Activated T-cell treated with anti-CD3 and anti-CD28 coated beads for 24 hours (primary cell): ENCODE measurements at places on chromosomes 4 and X.

DNA sequence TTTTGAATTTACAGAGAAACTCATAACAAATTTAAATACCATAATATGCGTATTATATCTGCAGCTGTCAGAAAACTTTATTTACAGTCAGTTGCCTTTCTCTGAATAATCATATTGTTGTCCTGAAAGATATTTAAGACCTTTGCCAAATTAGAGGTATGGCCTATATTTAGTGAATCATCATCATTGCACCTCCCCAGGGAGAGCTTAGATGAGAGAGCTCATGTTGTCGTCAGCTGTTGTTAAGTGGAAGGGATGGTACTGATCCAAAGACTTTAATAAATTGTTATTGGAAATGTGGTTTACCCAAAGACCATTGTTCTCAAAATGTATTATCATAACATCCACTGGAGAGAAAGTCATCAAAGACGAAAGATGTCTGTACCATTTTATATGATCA, 128.6 kb downstream of the HTR2C start:
- no peak for DNase-seq

DNA sequence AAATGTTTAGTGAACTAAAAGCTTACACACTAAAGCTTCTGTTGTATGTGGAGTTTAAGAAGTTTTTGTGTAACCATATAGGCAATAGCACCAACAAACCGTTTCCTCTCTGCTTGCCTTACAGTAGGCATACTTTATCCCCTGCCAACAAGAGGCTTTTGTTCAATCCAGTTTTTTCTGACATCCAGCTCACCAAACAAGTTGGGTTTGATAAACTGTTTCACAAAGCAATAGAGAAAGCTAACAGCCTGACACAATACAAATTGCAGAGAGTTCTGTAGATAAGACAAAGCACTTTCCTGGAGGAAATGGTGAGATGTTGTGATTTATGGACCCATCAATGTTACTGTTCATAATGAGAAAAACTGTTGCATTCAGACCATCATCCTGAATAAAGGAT, 53.8 kb downstream of the PACRGL start:
- no peak for DNase-seq

DNA sequence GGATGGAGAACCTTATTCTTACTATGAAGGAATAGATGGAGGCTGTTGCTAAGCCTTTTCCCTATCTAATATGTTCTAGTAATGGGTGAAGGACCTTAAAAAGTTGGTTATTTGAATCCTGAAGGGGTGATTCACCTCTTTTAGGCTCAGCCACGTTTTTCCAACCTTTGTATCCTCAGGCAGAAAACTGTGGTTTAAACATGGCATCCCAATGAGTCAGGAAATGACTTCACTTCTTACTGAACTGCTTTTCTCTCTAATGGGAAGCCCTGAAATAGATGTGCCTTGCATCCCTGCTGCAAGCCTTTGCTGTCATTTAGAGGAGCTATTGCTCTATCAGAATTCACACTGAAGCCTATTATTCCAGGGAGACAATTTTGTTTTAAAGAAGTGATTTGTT, 191.0 kb upstream of the ARX start:
- no peak for DNase-seq

GRCh38 chrX:127390316-127390715, 570.8 kb downstream of the PRR32 start:
- no peak for DNase-seq

DNA sequence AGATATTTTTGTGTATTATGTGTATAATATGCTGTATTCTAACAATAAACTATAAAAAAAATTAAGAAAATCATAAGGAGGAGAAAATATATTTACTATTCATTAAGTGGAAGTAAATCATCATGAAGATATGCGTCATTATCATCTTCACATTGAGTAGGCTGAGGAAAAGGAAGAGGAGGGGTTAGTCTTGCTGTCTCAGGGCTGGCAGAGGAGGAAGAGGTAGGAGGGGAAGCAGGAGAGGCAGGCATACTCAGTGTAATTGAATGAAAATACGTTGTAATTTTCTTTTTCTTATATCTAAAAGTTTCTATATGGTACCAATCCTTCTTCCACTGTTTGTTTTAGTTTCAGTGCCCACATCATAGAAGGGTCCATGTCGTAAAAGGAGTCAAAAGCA, 9.8 kb upstream of the TMEM185A start:
- DNase-seq = no peak

- DNase-seq = no peak
Observed at GRCh38 chrX:44104699-44105098, 131.5 kb upstream of the NDP start.

DNA sequence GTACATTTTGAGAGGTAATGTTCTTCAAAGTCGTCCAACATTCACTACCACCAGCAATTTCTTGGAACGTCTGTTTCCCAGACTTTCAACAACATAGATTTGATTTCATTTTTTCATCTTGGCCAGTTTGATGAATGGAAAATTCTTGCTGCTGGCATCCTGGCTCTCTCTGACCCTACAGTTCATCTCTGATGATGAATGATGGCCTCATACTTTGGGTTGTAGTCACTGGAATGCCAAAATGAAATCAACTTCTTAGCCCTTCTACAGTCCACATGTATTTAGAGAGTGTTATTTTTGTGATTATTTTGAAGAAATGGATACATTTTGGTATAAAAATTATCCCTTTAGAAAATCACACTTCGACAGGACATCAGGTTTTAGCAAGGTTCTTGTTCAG, 8.8 kb downstream of the CHST7 start:
- no peak for DNase-seq

GRCh38 chr4:165810726-165811125, 62.3 kb upstream of the TLL1 start:
- no peak for DNase-seq

DNA sequence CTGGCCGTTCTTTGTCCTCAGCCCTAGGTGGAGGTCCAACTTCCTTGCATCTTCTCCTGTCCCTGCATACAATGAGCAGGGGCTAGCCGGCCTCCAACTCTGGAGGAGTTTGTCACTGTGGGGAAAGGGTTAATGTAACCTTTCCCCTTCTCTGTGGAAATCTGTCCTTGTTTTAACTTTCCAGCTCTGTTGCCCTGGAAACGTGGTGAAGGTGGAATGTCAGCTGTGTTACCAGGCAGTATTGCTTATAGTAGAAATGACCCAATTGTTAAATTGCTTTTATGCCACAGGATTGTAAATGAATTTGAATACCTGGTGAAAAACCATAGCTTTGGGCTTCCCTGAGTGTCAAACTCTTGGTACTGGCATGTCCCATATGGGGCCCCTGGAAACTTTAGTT, 131.6 kb upstream of the SCML1 start:
- DNase-seq = no peak

DNA sequence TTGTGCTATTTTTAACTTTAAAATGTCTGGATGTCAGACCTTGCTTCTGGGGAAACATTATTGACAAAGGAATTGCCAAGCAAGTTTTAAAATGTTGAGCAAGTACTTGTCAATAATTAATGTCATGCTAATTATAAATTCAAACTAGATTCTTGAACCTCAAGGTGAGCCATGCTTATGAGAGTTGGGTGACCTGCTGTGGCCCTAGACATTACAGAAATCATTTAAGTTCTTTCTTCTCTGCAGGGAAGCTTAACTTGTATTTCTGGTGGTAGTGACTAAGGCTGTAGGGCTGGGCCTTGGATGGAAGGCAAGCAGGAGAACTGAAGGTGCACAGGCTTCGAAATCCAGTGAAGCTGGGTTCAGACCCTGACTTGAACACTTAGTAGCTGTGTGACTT, 14.8 kb upstream of the UCHL1 start:
- DNase-seq = no peak

DNA sequence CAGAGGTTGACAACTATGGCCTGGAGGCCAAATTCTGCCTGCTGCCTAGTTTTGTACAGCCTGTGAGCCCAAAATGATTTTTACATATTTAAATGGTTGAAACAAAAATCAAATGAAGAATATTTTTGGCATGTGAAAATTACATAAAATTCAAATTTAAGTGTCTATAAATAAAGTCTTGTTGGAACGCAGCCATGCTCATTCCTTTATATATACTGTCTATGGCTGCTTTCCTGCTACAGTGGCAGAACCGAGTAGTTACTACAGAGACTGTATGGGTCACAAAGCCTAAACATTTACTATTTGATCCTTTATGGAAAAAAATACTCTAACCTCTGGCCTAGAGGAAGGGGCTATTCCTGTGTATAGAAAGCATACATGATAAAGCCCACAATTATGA, 290.4 kb downstream of the GLUD2 start:
- DNase-seq = no peak

- no peak for DNase-seq
Observed at GRCh38 chr4:98845960-98846359, 83.0 kb downstream of the EIF4E start.

DNA sequence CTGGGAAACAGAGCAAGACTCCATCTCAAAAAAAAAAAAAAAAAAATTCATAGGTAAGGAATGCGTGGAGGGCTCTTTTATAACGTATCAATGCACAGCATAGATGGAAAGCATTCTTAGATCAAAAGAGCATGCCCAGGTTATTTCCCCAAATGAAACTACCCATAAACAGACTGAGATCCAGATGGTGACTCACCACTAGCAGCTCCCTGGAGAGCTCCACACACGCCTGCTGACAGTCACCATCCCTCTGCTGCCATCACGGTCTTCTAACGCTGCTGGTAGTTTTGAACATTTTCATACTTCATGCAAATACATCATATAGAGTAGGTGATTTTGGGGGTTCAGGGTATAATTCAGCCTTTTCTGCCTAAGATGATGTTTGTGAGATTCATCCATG, 136.9 kb downstream of the ASMT start:
- no peak for DNase-seq

- DNase-seq = no peak
Observed at GRCh38 chr4:85534120-85534519, 59.2 kb downstream of the ARHGAP24 start.

GRCh38 chr4:81663368-81663767, 191.7 kb upstream of the RASGEF1B start:
- no peak for DNase-seq
